Stimulated activated CD4-positive, alpha-beta T cell treated with anti-CD3 and anti-CD28 coated beads, Interleukin-4, amount 100 ng/mL, for 48 hours (primary cell): ENCODE measurements at places on chromosomes 7 and 10.

DNA sequence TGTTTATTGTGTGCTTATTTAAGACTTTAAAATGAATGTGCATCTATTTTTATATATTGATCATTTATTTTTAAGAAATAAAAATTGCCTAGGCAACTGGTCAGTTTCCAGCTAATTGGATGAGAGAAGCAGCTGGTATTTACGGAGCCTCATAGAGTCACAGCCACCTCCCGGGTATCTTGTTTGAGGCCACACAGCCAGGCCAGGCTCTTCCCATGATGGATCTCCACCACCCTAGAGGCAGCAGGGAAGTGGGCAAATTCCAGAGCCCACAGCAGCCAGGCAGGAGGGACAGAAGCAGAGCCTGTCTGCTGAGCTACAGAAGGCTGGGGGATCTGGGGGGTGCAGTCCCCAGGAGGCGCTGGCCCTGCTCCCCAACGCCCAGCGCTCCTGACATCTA lies 61.6 kb downstream of the CLEC2L start:
- no peak for DNase-seq

DNA sequence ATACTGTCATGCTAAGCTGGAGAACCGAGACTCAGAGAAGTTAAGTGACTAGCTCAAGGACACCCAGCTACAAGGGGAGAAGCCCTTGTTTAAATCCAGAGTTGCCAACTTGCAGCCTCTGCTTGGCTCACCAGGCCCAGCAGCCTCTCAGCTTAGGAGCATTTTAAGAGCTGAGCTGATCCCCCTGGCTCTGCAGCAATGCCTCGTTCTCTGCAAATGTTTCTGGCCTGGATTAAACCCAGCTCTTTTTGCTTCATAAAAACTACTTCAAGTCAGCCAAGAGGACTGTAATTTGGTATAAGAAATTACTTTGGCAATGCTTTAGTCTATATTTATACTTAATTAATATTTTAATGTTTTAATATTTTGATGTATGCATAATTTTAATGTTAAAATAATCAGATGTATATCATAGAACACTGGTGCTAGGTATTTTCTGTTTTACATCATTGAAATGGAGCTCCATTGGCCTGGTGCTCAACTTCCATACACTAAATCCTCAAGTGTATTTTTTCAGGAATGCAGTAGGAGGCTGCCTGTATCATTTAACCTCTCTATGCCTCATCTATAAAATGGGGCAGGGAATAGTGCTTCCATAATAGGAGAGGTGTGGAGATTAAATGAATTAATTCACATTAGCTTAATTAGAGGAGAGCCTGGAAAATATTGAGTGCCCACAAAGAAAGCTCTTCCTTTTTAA lies 184.2 kb downstream of the EMX2 start:
- DNase-seq, result no peak

GRCh38 chr10:7444551-7445121 lies 33.8 kb upstream of the SFMBT2 start:
- DNase-seq, result no peak

DNA sequence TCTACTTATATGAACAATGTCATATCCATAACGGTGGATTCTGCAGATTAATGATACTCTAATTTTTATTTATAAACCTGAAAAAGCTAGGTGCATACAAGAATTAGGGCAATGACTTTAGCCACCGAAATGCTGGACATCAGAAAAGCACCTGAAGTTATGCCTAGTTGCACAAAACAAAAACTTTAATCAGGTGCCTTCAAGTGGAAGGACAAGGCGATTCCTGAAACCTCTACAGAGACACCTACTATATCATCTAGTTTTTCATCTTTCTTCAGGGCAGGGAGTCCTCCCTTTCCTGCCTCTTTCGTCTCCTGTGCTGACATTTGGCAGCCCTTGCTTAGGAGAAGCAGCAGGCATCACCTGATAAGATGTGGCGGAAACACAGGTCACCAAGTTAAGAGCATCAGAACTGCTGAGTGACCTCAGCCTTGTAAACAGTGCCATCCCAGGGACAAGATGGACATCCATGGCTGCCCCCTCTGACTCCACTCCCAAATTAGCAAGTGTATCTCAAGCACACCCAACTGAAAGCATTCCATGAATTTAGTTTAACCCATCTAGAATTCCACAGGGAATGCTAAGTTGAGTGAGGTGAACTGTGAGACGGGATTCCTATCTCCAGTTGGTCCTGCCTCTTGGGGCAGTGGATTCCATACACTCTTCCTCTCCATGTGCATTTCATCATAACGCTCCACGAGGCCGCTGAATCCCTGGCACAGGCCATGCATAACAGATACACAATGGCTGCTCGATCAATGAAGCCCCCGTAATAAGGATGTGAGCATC lies 5.8 kb downstream of the ITPRIP start:
- DNase-seq, result no peak

DNA sequence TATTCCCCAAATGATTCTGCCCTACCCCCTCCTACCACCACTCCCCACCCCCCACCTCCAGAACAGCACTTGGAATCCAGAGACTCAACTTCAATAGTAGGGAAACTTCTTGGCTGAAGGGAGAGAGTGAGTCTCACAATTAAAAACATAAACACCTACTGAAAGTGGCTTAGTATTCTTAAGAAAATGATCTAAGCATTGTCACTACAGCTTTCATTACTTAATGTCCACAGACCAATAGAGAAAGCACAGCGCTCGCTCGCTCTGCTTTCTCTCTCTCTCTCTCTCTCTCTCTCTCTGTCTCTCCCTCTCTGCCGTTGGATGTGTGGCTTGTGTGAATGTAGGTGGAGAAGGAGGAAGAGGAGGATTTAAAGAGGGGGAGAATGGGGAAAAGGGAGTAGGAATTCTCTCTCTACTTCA lies 1.5 kb upstream of the SEMA3A start:
- no peak for DNase-seq

- no peak for DNase-seq
Observed at GRCh38 chr10:110900983-110901382, 18.0 kb downstream of the BBIP1 start.

DNA sequence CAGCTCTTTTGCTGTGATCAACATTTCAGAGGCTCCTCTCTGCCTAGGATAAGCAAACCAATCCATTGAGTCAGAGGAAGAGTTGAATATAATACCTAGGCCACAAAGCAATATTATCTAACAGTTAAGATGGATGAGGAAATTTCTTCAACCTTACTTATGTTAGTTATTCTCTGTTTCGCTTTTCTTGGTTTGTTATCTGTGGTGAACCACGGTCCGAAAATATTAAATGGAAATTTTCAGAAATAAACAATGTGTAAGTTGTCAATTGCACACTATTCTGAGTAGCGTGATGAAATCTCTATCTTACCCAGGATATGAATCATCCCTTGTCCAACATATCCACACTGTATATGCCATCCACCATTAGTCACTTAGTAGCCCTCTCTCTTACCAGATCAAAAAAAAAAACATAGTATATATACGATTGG lies 1.5 kb upstream of the HTR7 start:
- DNase-seq, result no peak

DNA sequence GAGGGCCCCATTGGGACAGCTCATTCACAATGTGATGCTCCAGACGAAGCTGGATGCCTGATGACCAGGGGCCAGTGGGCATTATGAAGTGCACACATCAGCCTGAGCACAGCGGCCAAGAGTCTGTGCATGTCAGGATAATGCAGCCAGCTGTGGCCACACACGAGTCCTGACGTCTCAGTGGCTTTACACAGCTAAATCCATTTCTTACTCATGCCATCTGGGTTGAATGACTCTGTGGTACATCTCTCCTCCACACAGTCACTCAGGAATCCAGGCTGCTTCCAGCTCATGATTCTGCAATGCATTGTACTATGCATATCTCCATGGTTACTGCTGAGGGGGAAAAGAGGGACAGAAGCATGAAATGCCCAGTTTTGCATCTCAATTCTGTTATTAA lies 123.6 kb downstream of the PRLHR start:
- DNase-seq, result no peak

DNA sequence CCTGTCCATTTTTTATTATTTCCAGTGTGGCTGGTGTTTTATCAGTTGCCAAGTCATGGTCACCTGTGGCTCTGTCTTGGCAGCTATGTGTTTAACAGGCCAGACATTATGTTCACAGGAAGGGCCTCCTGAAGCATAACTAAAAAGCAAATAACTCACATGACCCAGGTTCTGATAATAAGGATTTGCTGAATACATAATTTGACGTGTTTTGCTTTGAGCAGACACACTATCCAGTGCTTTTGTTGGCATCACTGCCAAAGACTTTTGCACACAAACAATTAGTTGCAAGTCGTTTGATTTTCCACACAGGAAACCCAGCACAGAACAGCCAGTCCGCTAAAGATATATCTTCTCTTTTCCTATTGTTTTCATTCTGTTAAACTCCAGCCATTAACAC lies 173.6 kb downstream of the ARL4A start:
- DNase-seq, result no peak

GRCh38 chr7:88090240-88090639 lies 129.6 kb downstream of the SRI start:
- no peak for DNase-seq

DNA sequence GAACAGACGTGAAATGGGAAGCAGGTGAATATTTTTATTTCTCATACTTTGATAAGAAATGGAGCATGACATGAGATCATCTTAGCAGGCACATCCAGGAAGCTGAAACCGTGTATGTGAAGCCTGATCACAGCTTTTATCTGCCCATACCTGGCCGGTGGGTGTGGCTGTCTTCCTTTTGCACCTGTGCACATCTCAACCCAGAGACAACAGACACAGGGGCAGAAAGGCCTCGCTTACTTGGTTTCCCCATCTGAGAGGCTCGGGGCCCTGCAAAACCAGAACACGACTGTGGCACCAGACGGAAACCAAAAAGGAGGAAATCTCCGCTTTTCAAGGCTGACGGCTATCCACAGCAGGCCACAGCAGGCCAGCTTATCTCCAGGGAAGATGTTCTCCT lies 116.4 kb downstream of the TCERG1L start:
- DNase-seq, result no peak

- DNase-seq, result no peak
Observed at GRCh38 chr7:153383781-153384180, 624.2 kb downstream of the ACTR3B start.

DNA sequence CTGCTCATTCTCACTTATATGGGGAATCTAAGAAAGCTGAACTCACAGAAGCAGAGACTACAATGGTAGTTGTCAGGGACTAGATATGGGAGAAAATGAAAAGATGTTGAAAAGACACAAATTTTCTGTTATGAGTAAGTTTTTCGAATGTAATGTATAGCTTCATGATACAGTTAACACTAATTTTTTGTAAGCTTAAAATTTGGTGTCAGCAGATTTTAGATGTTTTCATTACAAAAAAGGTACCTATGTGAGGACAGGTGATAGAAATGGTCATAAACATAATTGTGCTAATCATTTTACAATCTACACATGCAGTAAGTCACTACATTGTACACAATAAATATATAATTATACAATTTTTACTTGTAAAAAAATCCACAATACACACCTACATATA lies 286.6 kb downstream of the ZNF33B start:
- DNase-seq, result no peak
